ENCODE measurements at places on chromosomes 7 and 10.
A peak's percentile ranks its signal among the peaks of the same experiment; 100 is the strongest.

DNA sequence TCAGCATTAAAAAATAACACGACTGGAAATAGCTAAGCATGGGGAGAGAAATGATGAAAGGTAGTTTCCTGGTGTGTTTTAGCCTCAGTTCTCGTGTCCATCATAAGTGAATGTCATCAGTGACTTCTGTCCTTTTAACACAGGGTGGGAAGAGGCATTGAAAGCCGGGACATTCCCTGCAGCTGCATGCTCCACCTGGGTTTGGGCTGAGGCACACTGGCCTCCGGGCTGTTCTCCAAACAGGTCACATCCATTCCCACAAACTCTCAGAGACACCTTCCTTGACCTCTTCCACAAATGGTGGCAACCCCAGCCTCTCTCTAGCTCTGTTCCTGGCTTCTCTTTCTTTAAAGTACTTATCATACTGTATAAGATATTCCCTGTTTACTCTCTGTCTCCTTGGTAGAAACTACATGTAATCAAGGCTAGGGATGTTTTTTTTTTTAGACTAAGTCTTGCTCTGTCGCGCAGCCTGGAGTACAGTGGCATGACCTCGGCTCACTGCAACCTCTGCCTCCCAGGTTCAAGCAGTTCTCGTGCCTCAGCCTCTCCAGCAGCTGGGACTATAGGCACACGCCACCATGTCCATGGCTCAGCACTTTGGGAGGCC, 22.6 kb downstream of the BAIAP2L1 start:
- DNase-seq, result no peak

DNA sequence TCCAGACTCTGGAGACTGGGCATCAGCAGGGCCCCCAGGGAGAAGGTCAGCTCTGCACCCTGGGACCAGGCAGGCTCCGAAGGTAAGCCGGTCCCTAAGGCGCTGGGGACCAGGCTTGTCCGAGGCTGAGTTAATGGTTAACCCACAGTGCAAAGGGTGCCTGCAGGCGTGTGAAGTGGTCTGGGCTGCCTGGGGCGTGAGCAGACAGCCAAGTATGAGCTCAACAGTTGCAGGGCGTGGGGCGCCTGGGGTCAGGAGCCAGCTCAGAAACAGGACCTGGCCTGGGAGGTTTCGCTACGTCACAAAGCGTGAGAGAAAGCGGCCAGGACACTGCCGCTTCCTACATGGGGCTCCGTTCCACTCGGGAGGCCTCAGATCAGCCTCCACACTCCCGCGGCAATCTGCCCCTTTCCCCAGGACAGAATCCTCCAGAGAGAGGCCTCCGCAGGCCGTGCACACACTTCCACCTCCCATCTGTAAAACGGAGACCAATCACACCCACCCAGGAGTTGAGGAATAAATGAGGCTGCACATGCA, 16.0 kb downstream of the PDGFA start:
- DNase-seq, result no peak

GRCh38 chr10:132224343-132225072, 37.8 kb downstream of the DPYSL4 start:
- no peak for DNase-seq

GRCh38 chr7:83280671-83281070, 118.0 kb upstream of the PCLO start:
- no peak for DNase-seq

- no peak for DNase-seq
Measured at GRCh38 chr7:50962281-50962883, 179.7 kb upstream of the GRB10 start.

DNA sequence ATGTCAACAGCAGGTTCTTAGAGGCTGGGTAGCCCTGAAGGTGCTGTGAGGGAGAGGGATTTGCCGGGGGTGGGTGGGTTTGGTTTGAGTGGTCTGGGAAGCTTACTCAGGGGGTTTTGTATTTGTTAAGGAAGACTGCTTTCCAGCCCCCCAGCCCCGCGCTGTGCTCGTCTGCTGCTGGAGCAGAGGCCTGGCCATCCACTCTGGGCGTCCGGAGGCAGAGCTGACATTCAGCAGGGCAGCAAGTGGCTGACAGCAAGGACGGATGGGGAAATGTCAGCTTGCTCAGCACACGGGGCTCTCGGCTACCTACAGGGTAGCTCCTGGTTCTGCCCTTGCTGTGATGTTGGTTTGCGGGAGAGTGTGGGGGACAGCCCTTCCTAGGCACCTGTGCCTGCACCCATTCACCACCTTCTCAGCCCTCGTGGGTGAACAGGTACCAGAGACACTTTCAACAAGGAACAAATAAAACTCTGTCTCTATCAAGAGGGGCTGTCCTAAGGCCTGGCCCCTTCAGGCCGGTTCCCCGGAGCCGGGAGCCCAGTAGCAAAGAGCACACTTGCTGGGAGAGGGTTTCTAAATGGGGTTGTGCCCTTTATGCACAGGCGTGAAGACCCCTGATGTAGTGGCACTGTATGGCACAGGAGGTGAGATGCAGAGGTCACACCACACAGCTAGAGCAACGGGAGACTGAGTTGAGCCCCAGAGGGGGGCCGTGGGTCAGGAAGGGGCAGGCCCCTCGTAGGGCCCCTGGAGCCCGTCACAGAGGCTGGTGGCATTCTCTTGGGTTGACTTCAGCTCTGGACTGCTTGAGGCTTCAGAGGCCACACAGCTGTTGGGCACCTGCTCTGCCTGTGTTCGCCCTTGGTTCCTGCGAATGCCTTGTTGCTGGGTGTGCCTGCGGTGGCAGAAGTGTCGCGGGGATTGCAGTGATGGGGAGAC, 72.2 kb upstream of the SHH start:
- DNase-seq, result no peak

- DNase-seq, result no peak
Measured at GRCh38 chr10:49089152-49089551, 26.2 kb downstream of the VSTM4 start.

DNA sequence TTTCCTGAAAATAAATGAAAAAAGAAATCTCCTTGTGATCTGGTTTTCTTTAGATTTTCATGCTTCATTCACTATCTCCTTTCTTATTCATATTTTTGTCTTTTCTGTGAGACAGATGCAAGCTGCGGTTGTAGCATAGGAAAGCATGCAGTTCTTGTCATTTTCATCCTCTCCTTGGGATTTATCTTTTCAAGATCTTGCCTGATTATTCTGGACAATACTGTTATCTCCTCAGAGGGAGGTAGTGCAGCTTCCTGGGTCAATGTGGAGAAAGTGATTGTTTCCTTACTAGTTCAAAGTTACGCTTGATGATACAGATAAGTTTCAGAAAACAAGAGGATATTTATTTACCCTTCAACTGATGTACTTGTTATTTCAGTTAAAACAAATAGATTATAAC, 114.6 kb downstream of the CPED1 start:
- DNase-seq, result no peak

DNA sequence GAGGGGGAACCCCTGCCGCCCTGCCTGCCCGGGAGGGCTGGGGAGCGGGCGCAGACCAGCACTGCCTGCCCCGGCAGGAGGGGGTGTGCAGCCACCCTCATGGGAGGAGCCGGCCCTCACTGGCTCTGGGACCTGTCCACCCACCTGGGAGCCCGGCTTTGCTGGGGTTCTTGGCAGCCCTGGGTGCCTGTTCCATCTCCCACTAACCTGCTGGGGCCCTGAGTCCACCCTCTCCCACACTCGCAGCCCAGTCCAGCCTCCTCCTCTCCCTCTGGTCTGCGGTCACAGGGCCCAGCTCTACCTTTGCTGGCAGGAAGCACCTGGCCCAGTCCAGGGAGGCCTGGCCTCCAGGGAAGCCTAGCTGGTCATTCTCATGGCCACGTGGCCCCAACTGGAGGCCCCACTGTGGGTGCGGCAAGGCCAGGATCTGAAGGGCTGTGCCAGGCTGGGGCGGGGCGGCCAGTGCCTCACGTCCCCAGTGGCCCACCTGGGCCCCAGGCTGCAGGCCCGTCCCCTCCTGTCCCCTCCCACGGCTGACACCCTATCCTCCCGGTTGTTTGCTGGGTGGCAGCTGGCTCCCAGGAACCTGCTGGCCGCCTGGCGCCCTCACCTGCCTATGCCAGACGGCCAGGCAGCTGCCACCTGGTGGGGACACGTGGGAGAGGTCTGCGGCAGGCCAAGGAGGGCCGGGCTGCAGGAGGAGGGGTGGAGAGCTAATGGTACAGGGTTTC, at the start of gene TMEM184A:
TSS of gene TMEM184A (minus strand) at position 393 of the 731 bp plus-strand sequence. CDS start 721 bp downstream, outside the sequence.
- DNase-seq, result no peak

GRCh38 chr10:44335330-44336021, 49.4 kb downstream of the CXCL12 start:
- no peak for DNase-seq

DNA sequence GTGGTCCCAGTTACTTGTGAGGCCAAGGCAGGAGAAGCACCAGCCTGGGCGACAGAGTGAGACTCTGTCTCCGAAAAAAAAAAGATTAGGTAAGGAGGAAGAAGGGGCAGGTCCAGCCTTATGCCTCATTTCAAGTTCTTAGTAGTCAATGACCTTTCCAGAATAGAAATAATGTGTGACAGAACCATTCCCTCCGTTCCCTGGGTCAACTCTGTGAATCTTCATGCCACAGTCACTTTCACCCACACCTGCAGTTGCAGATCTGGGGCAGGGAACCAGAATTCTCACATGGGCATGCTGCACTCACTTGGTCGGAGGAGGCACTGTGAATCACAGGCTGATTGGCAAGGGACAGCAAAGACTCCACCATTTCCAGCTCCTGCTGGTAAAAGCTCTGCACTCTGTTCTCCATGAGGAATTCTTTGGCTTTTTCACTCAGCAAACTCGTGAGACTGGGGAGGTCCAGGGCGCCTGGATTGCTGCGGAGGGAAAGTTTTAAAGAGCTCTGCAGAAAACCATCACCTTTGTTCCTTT, 20.7 kb downstream of the STN1 start:
- no peak for DNase-seq

DNA sequence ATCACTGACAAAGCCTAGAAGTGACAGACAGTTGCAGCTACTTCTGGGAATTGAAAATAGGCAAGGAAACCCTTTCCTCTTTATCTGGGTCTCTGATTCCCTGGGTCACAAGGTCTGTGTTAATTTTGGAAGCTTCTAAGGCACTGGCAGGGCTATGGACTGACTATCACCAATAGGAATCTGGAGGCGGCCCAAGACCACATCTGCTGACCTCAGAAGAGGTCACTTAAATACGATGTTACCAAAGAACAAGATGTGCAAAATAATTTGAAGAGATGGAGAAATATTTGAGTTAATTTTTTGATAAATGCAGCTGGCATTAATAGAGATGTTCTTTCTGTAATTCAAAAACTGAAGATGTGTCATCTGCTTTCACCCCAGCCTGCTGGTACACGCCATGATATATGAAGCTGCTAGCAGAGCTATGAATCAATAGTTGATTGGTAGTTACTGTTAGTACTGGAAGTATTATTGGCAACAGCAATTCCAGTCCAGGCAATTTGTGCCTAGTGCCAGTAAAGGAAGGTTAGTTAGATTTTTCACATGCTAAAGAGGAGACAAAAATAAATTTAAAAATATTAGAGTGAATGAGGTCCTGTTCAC, 5.5 kb upstream of the STEAP4 start:
- peak; percentile 4 for DNase-seq

DNA sequence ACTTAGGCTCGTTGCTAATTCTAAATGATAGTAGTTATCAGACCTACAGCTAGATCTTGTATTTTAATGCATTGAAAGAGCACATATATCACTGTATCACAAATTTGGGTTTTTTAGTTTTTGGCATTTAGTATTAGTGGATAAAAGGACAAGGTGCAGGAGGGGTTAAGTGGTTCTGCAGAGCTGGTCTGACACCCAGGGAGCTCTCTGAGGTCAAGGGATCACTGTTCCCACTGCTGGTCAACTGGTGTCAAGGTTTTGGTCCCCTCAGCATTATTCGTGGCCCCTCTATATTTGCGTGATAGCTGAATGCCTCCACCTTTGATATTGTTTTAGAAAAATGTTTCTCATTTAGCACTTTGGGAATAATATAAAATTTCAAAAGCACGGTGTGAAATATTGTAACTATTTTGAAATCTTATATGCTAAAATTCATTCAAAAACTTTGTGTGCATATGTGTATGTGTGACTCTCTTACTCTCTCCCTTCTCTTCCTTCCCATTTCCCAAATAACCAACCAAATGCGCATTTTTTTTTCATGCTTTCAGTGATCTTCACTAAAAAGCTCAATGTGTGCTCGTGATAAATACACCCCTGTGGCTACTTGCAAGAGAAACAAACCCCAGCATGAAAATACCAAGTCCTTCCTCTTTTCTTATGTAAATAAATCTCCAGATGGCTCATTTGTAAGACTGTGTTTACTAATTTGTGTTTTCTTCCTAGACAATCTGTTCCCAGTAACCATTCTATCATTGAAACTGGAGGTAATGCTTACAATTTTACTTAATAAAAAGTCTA, 309.2 kb downstream of the FGFR2 start:
- no peak for DNase-seq

DNA sequence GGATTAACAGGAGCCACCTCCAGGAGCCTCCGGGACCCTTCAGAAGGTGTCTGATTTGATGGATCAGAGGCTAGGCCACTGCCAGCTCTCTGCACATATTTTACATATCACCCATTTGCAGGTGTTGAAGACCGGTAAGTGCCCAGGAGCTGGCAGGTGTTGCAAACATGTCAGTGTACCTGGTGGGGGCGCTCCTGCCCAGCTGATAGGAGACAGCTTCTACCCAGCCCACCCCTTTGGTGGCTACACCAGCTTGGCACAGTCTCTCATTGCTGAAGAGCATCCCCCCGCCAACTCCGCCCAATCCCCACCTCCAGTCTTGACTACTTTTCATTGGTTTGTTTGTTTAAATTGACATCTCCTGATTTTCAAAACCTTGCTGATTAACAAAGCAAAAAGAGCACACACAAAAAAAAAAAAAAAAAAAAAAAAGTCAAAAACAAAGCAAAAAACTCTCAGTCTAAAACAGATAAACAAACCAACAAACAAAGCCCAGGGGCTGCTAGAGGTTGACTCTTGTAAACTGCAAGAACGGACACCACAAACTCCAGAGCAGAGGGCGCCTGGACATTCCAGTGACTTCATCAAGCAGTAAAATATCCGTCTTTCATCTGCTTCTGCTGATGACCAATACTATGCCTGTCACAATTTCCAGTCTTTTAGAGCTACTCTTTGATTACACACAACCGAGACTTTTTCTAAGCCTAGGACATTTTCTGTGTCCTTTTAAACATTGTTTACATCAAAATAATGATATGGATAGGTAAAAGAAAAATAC, 275.3 kb downstream of the NRG3 start:
- no peak for DNase-seq

DNA sequence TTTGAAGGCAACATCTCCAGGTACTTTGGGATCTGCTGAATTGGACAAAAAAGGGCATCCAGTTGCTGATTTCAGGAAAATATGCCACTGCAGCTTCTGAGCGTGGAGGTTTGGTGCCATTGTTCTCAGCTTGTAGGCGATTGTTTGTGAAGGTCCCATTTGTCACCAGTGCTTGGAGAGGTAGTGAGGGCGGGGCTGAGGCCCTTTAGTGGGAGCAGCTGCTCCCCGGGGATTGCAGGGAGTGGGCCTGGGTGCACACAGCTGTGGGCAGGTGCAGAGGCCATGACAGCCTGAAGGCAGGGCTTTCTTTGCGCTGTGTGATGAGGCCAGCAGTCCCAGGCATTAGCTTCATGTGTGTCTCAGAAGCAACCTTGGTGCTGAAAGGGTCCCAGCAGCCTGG, 3.9 kb downstream of the FAM20C start:
- no peak for DNase-seq

GRCh38 chr7:19561121-19561805, 147.6 kb downstream of the POLR1F start:
- no peak for DNase-seq
